RPMI7951 (cell line): ENCODE measurements at places on chromosomes 6 and 20.

DNA sequence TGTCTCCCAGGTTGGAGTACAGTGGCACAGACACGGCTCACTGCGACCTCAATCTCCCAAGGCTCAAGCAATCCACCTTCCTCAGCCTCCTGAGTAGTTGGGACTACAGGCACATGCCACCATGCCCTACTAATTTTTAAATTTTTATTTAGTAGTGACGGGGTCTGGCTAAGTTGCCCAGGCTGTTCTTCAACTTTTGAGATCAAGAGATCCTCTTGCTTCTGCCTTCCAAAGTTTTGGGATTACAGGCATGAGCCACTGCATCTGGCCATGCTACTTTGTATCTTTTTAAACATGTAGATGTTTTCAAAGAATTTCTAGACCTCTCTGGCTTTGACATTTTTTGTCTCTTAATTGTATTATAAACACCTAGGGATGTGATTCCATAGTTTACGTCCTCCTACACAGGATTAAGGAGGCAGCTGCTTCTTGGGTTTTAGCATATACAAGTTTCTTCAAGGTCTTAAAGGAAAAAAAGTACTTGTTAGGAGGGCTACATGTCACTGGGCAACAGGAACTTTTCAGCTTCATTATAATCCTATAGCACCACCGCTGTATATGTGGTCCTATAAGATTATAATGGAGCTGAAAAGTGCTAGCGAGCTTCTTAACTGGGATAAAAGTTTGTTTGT is 1.3 kb downstream of the ADAT2 start:
- DNase-seq, result no peak

DNA sequence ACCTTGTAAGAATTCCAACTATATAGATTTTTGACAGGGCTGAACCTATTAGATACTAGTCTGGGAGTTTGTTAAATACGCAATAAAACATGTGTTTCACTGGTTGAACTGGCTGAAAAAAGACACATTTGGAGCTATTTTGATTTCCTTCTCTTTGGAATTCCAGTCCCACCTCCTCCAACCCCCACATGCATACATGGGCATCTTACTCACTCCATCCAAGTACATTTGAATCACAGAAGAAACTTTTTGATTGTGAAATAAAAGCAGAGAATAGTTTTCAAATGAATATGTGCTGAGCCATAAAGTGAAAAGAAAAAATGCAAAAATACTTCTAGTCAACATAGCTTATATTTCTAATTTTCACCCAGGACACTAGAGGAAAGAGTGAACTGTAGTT is 33.9 kb upstream of the STXBP5 start:
- peak; percentile 48 for DNase-seq

- DNase-seq, result no peak
These were observed 44.2 kb upstream of the DEFB112 start for GRCh38 chr6:50093938-50094272.

DNA sequence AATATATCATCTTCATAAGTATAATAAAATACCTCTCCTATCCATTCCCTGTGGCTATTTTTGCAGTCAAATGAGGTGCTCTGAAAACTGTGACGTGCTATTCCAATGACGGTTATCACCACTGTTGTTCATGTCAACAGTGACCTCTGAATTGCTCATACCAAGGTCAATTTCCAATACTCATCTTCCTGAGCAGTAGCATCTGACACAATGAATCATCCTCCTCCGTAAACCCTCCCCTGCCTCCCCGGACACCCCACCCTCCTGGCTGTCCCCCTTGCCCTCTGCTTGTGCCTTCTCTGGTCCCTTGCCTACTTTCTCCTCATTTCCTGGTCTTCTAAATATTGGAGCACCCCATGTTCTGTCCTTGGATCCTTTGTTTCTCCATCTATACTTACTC is 77.7 kb upstream of the SLC22A23 start:
- peak; percentile 57 for DNase-seq

- DNase-seq, result no peak
These were observed 25.4 kb upstream of the BTN3A2 start for GRCh38 chr6:26339612-26340011.

DNA sequence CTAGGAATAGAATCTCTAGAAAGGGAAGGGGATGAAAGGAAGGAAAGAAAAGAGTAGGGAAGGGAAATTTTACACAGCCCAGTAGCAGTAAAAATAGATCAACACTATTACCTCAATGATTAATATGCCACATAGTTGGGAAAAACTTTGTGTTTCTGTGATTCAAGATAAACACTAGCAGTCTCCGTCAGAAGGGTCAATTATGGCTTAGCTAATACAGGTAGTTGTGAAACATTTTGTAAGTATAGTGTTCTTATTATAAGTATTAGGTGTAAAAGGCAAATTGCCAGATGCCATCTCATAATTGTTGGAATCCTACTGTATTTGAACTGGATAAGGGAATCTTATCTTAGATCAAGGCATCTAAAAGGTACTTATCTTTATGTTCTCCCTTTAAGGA is 165.7 kb downstream of the MTFR2 start:
- no peak for DNase-seq

- DNase-seq, result peak; percentile 64
These were observed 612 bp downstream of the TNNC2 start for GRCh38 chr20:45826381-45827019.

DNA sequence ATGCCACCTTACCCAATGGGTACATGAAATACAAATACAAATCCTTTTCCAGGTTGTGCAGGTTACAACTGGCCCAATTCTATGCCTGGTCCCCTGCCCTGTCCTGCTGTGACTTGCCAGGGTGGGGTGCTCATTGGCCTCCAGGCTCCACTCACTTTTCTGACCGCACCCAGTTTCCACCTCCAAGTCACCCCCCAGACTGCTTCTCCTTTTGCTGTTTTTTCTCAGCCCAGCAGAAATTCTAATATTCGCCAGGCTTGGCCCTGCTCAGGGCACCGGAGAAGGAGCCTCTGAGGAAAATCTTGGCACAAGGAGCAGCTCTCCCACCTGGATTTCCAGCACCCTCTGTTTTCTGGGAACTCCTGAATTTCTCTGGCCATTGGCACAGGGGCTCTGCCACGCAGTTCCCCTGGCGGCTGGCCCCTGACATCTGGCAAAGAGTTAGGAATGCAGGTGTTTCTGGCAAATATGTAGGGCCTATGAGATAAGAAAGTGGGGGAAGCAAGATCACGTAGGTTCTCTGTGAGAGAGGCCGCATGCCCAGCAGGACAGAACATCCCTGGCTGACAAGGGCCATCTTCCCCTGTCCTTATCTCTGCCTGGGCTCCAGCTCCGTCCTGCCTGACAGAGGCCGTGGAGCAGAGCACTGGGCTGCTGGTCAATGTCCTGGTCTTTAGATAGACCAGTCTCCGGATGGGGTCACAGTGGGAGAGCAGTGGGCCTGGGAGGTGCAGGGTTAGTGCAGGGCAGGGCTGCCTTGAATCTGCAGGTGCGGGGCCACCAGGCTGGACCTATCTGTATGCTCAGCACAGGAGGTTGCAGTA is 2.9 kb upstream of the RAET1E start:
- DNase-seq, result no peak

- peak; percentile 73 for DNase-seq
These were observed 55.2 kb upstream of the SUPT3H start for GRCh38 chr6:45432977-45433376.

GRCh38 chr6:41728073-41728936 is 7.1 kb downstream of the TFEB start:
- no peak for DNase-seq

GRCh38 chr20:10857352-10858070 is 183.7 kb upstream of the JAG1 start:
- DNase-seq, result no peak

GRCh38 chr20:56843817-56844216 is 214.7 kb downstream of the TFAP2C start:
- DNase-seq, result peak; percentile 62

GRCh38 chr6:91031581-91031980 is 444.7 kb upstream of the MAP3K7 start:
- DNase-seq, result no peak

- DNase-seq, result peak; percentile 95
These were observed 33.7 kb downstream of the SRSF3 start for GRCh38 chr6:36627801-36628246.

DNA sequence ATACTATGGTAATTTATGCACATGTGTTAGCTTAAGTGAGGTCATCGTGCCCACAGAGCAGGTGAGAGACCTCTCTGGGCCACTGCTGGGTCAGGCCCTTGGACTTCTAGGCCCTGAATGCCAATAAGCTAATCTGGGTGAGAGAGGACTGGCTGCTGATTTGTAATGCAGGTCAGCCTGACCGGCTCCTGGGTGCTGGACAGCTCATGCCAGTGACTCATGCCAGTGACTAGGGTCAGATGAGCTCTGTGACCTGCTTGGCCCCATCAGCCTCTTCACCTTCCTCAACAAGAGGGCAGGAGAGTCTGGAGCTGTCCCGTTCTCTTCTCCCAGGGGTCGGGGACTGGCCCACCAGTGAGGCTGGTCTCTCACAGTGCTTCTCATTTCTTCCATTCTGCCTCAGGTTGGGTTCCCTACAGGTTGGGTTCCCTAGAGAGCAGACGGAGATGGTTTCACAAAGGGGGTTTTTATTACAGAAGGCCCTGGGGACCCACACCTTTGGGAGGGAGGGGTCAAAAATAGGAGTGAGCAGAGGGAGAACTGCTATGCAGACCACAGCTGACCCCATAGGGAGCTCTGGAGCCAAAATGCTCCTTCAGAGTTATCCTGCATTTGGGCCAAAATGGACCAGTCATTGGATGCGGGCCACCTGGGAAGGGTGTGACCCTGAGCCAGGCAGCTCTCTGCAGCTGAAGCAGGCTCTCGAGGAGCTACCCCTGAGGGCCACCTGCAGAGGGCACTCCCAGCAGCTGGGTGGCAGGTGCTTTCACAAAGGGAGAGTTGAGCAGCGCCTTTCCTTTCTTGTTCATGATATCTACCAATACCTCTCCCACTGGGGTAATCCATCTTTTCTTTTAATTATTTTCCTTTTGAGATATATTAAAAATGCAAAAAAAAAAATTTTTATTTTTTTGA is 2.2 kb upstream of the OXT start:
- DNase-seq, result peak; percentile 35

- no peak for DNase-seq
These were observed 1.2 kb downstream of the CD93 start for GRCh38 chr20:23084845-23085365.

GRCh38 chr20:45330476-45330875 is 17.7 kb downstream of the SDC4 start:
- no peak for DNase-seq

DNA sequence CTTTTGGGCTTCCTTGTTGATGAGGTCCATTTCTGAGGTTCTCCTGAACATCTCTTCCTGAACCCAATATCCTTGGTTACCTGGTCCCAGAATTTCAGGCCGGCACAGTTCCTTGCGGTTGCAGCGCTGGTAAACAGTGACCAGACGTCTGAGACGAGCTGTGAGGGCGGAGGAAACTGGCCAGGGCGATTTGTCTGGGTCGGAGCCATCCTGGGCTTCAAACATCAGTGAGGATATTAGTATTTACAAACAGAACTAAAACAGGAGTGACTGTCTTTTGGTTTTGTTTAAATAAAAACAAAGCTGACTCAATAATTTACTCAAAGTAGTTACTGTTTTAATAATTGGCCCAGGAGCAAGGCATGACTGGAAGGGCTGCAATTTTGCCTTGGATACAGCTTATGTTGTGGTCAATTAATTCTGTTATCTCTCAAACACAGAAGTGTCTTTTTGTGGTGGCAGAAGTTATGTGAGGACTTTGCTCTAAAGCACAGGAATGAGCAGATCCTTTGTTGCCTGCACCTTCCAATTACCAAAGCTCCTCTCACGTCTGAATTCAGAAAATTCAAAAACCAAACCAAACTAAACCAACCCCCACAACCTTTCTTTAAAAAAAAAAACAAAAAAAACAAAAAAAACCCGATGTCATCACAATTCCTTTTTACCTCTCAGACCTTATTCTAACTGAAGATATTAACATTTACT is 58.7 kb upstream of the EMILIN3 start:
- peak; percentile 16 for DNase-seq

GRCh38 chr20:37670351-37670791 is 23.5 kb upstream of the CTNNBL1 start:
- peak; percentile 81 for DNase-seq

- DNase-seq, result no peak
These were observed 145.2 kb downstream of the DTNBP1 start for GRCh38 chr6:15517600-15517999.

GRCh38 chr20:15555913-15556312 is 1017.3 kb downstream of the KIF16B start:
- no peak for DNase-seq

GRCh38 chr6:129007701-129008373 is 124.9 kb downstream of the LAMA2 start:
- DNase-seq, result no peak

- no peak for DNase-seq
These were observed 37.8 kb downstream of the SLC2A12 start for GRCh38 chr6:134014588-134015137.

- DNase-seq, result no peak
These were observed 244.0 kb downstream of the TMEM242 start for GRCh38 chr6:157079277-157079676.

GRCh38 chr20:45419188-45420091 is 3.5 kb downstream of the PIGT start:
- peak; percentile 98 for DNase-seq
